Mesenteric fat pad (tissue), 1 donor: ENCODE measurements at places on chromosomes 1 and 21.

GRCh38 chr1:1678581-1679380, 13.8 kb downstream of the SLC35E2B start:
- no peak for DNase-seq

- no peak for DNase-seq
Observed at GRCh38 chr1:213443415-213443814, 392.4 kb downstream of the RPS6KC1 start.

DNA sequence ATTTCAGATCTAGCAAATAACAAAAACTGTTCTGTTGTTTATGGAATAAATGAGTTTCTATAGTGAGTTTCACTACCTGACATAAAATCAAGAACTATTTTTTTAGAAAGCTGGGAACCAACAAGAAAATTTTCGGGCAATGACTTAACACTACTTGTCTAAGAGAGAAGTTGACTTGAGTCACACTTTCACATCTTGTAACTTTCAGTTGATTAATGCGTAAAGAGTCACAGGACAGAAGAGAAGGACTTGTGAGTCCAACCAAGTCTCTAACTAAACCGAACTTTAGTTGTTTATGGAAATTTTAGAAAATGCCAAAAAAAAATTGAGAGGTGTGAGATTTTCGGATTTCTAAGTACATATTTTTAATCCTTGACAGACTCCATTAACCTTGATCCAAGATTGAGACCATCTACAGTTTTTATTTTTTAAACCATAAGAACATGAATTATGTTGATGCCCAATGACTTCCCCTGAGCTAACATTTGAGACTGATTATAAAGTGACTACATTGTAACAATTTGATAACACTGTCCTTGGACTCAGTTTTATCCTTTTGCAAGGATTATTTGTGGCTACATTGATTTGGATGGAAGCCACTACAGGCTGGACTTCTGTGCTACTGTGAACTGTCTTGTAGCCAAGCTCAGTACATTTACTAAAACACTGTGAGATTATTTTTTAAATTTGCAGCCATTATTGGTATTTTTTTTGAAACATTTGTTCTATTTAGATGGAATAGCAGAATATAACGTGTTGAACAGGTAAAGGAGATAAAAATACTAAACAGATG, 284.0 kb downstream of the PTPRC start:
- no peak for DNase-seq

DNA sequence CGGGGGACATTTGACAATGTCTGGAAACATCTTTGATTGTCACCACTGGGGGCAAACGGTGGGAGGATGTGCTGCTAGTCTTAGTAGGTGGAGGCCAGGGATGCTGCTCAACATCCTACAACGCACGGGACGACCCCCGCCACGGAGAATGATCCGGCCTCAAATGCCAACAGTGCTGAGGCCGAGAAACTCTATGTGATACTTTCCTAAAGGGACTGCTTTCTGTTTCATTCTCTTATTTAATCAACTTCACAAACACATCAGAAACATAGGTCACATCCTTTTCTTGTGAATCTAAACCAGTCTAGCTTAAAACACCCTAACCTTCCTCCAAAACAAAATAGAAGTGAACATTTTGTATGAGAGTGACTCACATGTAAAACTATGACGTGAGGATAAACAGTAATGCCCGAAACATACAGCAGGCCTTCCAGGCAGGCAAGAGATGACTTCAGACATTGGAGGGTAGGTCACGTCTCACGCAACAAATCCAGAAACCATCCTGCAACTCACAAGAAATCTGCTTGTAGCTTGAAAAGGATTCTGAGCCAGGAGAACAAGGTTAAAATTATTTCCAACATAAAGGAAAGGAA, 37.2 kb upstream of the ETS2 start:
- no peak for DNase-seq

GRCh38 chr21:43287111-43287760, 118.4 kb downstream of the CRYAA start:
- DNase-seq, result no peak

DNA sequence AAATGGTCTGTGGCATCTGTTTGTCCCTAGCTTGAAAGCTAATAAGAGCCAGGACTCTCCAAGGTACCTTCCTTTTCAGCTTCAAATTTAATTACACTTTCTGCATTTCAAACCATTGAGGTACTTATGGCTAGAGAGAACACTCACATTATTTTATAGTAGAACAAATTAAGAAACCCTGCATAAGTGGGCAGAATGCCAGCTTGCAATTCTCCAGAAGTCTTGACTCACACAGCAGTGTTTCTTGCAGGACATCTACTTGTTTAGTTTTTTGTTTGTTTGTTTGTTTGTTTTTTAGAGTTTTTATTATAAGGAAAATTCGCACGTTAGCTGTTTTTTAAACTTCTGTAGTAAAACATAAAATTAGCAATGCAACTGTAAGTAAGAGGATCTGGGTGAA, 397.2 kb downstream of the NEGR1 start:
- no peak for DNase-seq

GRCh38 chr1:17278996-17279830, 28.8 kb upstream of the PADI4 start:
- no peak for DNase-seq

- no peak for DNase-seq
Observed at GRCh38 chr1:22618056-22618455, 18.4 kb upstream of the C1QA start.

DNA sequence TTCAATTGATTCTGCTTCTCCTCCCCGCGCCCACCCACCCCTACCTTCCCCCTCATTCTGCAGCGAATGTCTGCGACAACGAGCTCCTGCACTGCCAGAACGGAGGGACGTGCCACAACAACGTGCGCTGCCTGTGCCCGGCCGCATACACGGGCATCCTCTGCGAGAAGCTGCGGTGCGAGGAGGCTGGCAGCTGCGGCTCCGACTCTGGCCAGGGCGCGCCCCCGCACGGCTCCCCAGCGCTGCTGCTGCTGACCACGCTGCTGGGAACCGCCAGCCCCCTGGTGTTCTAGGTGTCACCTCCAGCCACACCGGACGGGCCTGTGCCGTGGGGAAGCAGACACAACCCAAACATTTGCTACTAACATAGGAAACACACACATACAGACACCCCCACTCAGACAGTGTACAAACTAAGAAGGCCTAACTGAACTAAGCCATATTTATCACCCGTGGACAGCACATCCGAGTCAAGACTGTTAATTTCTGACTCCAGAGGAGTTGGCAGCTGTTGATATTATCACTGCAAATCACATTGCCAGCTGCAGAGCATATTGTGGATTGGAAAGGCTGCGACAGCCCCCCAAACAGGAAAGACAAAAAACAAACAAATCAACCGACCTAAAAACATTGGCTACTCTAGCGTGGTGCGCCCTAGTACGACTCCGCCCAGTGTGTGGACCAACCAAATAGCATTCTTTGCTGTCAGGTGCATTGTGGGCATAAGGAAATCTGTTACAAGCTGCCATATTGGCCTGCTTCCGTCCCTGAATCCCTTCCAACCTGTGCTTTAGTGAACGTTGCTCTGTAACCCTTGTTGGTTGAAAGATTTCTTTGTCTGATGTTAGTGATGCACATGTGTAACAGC, 339.9 kb downstream of the NTNG1 start:
- no peak for DNase-seq

GRCh38 chr1:86224651-86225310, 68.2 kb upstream of the COL24A1 start:
- DNase-seq, result no peak

- DNase-seq, result no peak
Observed at GRCh38 chr1:64598100-64598571, 128.2 kb downstream of the CACHD1 start.

DNA sequence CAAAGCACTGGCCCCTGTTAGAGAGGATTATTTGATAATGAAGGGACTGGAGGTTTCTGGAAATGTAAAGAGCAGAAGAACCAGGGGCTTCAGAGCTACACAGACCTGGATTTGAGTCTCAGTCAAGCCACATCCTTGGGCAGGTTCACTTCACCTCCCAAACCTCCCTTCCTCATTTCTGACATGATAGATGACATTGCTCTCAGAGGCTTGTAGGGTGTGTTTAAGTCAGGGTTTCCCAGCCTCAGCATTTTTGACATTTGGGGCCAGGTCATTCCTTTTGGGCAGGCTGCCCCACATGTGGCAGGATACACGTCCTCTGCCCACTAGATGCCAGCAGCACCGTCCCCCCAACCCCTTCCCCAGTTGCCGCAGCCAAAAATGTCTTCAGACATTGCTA, 474.6 kb downstream of the MATN1 start:
- no peak for DNase-seq

DNA sequence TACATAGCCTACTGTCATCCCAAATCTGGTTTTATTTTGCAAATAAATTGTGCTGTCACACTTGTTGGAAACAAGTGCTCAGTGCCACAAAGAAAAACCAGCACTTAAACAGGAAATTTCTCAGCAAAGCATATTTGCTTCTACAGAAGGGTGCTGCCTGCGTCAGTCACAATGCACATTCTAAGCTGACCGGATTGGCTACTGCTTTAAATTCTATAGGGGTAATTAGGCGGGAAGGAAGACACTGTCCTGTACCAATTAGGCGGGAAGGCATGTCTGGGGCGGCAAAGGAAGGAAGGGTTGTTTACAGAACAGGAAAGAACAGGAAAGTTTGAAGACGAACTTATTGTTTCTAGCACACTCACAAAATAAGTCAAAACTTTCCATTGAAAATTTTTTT, 2.8 kb downstream of the IFI16 start:
- DNase-seq, result no peak

GRCh38 chr1:15353839-15354579, 55.7 kb upstream of the EFHD2 start:
- DNase-seq, result no peak

DNA sequence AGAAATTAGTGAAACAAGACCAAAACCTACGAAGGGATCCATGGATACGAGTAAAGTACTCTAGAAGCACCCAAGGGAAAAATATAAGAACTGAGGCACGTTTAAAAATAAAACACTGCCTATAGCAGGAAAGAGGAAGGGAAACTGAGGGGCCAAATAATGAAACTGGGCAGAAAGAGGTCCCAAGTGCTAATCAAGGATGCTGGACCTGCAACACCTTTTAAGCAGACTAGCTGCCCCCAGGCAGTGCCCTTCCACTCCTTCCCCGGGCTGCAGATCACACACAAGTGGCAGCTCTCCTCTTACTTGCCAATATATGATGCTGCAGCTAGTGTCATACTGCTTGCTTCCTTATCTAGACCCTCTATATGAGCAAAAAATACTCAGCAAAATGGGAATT, 7.6 kb upstream of the OTUD7B start:
- no peak for DNase-seq

DNA sequence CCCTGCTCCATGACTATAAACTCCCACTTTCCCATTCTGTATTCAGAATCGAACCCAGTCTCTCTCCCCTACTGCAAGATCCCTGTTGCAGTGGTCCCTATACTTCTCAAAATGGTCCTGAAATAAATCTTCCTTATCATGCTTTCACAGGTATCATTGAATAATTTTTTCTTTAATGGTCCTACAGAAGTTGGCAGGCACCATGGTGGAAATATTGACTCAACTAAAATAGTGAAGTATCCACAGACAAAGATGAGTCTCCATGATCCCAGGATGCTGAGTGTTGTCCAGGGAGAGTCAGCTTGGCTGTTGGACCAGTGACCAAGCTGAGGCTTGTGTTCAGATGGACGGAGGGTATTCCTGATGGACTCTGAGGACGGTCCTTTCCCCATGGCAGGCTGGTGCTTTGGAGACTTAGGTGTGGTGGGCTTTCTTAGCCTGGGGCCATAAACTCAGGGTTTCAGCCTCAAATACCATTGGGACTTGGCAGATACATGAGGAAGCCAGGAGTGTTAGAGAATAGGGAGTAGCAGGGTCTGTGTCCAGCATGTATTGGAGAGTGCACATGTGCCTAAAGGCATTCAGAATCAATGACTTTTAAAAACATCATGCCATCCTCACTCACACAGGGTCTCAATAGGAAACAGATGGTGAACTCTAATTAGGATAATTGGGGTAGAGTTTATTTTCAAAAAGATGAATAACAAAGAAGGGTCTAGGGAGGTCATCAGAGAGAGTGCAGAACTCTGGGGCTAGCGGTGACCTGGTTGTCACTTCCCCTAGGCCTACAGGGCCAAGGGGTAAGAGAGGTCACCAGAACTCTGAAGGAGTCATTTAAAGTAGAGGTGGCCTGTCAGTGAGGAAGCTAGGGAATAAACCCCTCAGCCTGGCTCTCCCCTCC, 19.8 kb downstream of the TINAGL1 start:
- DNase-seq, result peak; percentile 49

DNA sequence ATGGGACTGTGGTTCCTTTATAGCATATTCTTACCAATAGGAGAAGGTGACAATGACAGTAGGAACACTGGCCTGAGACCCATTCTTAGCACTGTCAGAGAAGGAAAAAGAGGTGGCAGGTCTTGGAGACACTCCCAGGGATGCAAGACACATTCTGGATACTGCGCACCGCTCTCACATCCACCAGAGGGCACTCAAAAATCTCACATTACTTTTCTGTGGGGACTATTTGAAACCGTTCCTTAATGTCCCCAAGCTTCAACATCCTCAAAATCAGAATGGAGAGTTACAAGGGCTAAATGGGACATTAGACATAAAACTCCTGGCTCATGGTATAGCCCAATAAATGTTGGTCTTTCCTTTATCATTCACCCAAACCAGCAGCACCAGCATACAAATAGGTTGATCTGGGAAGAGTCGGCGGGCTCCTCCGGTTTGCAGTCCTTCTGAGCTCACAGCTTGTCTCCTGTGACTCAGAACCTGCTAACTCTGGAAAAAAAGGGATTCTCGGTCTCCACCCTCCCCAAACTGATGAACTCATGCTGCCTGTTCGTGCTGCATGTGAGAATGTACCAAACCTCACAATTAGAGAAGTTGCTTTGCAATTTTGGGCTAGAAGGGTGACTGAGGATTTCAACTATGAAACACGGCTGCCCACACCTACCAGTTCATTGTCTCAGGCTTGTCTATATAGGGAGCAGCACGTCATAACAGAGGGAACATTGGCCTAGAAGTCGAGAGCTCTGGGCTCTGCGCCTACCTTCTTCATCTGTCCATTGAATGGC, 40.2 kb downstream of the IL12RB2 start:
- DNase-seq, result no peak

- no peak for DNase-seq
Observed at GRCh38 chr1:14098294-14098913, 398.4 kb downstream of the PRDM2 start.

DNA sequence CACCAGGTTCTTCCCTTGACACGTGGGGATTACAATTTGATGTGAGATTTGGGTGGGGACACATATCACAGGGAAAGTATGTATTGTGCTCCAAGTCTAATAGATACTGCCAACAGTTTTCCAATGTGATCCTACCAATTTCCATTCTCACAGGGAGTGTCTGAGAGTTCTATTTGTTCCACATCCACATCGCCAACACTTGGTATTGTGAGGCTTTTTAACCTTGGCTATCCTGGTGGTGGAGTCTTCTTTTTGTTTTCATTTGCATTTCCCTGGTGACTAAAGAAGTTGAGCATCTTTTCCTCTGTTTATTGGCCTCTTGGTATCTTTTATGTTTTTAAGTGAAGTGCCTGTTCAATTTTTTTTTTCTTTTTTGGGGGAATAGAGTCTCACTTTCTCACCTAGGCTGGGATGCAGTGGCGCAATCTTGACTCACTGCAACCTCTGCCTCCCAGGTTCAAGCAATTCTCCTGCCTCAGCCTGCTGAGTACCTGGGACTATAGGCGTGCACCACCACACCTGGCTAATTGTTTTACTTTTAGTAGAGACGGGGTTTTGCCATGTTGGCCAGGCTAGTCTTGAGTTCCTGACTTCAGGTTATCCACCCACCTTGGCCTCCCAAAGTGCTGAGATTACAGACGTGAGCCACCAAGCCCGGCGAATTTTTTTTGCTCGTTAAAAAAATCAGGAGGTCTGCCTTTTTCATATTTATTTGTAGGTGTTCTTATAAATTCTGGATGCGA, 15.9 kb upstream of the PADI1 start:
- no peak for DNase-seq
